ENCODE measurements at places on chromosomes 5 and 9.

DNA sequence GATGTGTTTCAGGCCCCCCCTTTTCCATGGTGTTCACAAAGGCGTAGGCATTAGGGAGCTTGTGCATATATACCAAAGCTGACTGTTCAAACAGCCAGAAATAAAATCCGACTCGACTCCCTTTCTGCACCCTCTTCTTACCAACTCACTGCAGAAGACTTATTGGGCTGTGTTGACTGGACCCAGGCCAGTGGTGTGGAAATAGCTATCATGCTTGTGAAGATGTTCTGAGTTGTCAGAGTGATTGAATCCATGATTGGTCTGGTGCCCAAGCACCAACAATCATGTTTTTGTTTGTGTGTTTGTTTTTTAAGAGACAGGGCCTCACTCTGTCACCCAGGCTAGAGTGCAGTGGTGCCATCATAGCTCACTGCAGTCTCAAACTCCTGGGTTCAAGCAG lies 21.6 kb downstream of the TJP2 start:
- no peak for DNase-seq

- no peak for DNase-seq
Observed at GRCh38 chr9:119369680-119370366, 588 bp upstream of the BRINP1 start.

DNA sequence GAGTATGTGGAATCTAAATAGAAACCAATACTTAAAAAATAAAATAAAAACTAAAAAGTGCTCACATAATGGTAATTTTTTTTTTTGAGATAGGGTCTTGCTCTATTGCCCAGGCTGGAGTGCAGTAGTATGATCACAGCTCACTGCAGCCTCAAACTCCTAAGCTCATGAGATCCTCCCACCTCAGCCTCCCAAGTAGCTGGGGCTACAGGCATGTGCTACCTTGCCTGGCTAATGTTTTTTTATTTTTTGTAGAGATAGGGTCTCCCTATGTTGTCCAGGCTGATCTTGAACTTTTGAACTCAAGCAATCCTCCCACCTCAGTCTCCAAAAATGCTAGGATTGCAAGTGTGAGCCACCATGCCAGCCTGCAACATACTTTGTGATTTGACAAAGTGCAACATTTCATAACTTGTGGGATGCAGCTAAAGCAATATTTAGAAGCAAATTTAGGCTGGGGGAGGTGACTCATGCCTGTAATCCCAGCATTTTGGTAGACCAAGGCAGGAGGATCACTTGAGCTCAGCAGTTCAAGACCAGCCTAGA lies 18.4 kb downstream of the AP3B1 start:
- no peak for DNase-seq

- no peak for DNase-seq
Observed at GRCh38 chr9:114446036-114446435, 58.3 kb upstream of the AKNA start.

DNA sequence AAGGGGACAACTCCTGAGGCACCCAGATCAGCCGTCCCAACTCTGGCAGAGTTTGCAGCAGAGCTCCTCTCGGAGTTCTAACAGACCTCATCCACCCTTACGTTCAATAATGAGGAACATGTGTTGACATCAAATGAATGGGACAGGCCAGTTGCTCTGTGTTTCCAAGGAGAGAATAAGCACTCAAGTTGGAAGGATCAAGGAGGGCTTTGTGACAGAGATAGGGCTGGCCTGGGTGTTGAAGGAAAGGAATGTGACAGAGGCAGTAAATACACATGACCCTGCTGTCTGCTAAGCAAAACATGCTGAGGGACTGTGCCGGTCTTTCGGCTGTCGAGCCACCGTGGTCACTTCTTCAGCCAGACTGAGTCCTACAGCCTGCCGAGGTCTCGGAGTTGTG lies 48.2 kb downstream of the GPR107 start:
- no peak for DNase-seq

DNA sequence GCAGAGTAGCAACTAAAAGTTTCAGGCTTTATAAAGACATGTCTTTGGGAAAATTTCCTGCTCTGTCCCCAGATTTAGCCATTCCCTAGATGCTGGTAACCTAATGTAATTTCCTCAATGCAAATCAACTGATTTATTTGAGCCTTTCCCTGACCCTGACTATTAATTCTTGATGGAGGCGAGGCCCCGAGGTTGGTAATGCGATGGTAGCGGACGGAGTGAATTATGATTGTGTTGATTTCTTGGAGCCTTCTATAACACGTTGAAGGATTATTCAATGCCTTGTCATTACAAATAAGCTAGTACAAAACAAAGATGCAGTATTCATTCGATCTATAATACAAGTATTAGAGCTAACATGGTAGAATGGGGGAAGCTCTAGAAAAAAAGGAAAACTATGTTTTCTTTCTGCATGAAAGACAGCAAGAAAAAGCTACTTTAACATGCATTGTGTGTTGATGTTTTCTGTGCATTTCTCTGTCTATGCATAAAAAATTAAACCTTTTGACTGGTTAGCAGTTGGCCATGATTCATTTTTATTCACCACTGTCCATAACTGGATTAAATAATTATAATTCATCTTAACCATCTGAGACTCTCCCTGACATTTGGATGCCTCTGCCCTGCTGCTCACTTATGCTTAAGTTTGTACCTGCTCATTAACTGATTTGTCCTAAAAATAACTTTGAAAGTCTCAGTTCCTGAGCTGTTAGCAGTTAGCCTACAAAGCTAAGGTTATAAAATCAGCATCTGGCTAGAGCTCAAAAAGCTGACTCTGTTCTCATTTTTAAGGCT lies 490.2 kb upstream of the NUDT12 start:
- no peak for DNase-seq

- DNase-seq = no peak
Observed at GRCh38 chr5:176748073-176748966, 62.0 kb upstream of the UNC5A start.

GRCh38 chr5:36045895-36046294 lies 20.8 kb downstream of the UGT3A2 start:
- no peak for DNase-seq

GRCh38 chr5:179267071-179267670 lies 78.1 kb downstream of the ADAMTS2 start:
- DNase-seq = no peak

- no peak for DNase-seq
Observed at GRCh38 chr5:13143214-13143613, 801.3 kb downstream of the DNAH5 start.

GRCh38 chr5:4553978-4554377 lies 586.2 kb upstream of the ADAMTS16 start:
- no peak for DNase-seq

GRCh38 chr9:108094676-108094993 lies 605.1 kb upstream of the KLF4 start:
- DNase-seq = no peak

DNA sequence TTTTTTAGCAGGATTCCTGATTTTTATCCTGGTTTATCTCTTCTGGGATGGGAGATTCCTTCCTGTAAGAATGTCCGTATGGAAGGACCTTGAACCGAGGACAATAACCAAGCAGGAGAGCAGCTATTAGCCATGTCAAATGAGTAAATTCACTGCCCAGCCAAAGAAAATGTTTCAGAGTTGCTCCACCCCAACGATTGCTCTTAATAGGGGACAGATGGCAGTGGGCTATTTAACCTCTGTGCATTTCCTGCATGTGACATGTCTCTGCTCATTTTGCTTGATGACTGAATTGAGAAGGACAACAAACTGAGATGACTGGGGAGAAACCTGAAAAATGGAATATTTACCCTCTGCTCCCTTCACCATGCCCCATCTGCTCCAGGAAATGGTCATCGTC lies 479.9 kb upstream of the ZNF462 start:
- DNase-seq = no peak

DNA sequence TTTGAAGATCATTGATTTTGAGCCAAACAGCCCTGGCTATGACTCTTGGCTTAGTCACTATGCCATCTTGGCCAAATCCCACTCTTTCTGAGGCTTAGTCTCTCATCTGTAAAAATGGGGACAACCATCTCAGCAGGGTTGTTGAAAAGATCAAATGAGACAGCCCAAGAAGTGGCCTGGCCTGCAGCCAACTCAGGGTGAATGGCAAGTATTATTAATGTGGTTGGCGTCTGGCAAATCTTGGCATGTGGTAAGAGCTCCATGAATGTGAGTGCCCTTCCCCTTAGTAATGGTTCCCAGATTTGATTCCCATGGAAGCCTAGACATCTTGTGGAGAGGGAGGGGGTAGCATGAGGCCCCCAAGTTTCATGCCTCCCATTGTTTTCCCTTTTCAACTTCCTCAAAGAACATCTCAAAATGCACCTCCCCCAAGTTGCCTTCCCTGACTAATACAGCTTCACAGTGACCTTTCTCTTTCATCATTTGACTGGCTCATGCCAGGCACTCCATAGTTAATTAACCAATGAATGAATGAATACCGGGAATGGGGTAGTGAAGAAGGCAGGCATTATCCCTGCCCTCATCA lies 11.8 kb upstream of the TGFBI start:
- DNase-seq = no peak

- DNase-seq = no peak
Observed at GRCh38 chr5:160699301-160699700, 152.7 kb downstream of the ATP10B start.

- no peak for DNase-seq
Observed at GRCh38 chr9:129059796-129060785, 20.8 kb upstream of the DOLPP1 start.

- DNase-seq = no peak
Observed at GRCh38 chr5:176131771-176132170, 106.5 kb upstream of the SIMC1 start.

GRCh38 chr9:259405-260404 lies 45.0 kb downstream of the DOCK8 start:
- no peak for DNase-seq

DNA sequence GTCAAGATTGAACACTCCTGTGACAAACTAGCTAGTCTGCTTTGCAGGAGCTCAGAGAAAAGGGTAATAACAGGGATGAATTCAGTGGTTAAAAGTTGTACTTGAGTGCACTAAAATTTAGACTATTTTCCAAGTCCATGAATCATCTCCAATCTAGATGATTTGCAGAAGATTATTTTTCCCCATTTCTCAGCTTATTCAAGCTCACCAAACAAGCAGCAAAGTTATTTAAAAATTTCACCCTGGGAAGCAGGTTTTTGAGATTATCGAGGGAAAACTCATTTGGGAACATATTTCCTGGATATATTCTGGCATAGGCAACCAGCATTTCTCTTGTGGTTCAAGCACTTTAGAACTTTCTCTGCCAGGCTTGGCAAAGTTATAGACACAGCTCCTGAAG lies 311.4 kb downstream of the TLE1 start:
- DNase-seq = no peak

DNA sequence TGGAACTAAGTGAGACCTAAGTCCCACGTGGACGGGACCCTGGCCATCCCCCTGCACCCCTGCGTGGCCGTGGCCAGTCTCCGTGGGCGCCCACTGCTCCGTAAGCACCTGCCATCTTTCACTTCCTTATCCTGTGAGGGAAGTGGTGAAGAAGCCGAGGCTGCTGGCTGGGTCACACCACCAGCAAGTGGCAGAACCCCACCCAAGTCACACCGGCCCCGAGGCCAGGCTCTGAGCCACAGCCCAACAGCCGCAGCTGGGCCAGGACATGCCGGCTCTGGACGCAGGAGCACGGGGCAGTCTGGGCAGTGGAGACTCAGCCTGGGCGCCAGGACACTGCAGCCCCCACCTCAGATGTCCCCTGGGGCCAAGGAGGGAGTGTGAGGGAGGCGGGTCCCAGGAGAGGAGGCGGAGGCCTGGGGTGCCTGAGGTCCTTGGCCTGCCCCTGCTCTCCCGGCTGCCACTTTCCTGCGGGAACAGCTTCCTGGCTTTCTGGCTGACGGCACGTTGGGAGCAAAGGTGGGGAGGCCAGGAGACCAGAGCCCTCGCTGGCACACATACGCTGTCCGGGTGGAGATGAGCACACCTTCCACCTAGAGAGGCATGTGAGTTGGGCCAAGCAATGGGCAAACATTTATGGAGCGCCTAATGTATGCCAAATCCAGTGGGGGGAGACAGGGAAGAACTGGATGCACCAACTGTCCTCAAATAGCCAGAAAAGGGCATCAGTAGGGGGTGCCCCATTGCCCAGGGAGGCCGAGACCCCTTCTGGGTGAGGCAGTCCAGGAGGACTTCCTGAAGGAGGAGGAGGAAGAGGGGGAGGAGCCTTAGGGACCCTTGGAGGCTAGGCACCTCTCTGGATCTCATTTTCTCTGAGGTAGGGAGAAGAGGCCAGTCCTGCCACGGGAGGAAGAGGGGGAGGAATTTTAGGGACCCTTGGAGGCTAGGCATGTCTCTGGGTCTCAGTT lies 43.9 kb upstream of the EGFL7 start:
- DNase-seq = no peak

GRCh38 chr9:19471737-19472648 lies 63.2 kb downstream of the ACER2 start:
- peak; percentile 45 for DNase-seq

GRCh38 chr5:63111891-63112290 lies 533.3 kb downstream of the LRRC70 start:
- no peak for DNase-seq

DNA sequence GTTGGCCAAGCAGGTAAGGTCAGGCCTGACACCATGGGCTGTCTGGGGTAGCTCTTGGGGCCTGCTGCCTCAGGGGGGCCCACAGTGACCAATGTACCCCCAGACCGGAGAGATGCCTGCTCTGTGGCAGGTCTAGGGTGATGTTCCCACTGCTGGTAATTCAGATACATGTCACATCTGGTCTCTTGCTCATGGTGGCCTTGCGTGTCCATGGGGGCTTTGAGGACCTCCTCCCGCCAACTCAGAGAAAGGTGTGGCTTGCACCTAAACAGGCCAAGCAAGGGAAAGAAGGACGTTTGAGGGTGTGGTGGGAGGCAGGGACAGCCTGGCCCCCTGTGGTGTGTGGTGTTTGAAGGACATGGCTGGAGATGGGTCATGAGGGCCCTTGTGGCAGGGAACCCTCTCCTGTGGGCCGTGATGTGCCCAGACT lies 75.2 kb downstream of the PHF2 start:
- no peak for DNase-seq

GRCh38 chr5:179603308-179603707 lies 20.2 kb downstream of the HNRNPH1 start:
- no peak for DNase-seq

DNA sequence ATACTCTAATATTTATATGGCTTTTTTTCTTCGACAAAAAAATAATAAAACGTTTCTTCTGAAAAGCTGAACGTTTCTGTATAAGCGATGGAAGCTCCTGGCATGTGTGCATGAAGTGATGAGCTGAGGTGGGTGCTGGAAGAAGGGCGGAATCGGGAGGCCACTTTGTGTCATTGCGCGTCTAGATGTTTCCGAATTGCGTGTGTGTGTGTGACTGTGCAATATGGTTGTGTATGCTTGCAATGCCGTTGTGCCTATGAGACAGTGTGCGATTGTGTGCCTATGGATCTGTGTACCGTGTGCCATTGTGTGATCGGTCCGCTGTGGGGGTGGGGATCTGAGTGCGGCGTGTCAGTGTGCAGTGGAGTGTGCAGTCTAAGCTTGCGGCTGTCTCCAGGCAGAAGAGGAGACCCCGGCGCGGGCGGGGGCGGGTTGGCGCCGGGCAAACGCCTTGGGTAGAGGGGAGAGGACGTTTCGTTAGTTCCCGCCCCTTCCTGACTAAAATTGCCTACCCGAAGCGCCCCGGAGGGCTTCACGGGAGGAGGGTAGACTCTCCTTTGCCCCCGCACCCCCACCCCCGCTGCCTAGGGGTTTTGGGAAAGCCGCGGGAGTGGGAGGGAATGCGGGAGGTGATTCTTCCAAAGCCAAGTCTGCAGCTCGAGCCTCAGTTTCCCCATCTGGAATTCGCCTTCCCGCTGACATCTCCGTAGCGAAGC lies 24.2 kb downstream of the PCDHGC5 start:
- peak; percentile 53 for DNase-seq

- no peak for DNase-seq
Observed at GRCh38 chr5:127298036-127298429, 7.4 kb downstream of the MEGF10 start.
